Progenitor cell of endocrine pancreas (in vitro differentiated cells): ENCODE measurements at places on chromosomes 11 and 22.

- no peak for DNase-seq
Observed at GRCh38 chr11:104422324-104422944, 258.5 kb upstream of the PDGFD start.

- DNase-seq: no peak
Observed at GRCh38 chr11:47891886-47892285, 43.7 kb upstream of the NUP160 start.

DNA sequence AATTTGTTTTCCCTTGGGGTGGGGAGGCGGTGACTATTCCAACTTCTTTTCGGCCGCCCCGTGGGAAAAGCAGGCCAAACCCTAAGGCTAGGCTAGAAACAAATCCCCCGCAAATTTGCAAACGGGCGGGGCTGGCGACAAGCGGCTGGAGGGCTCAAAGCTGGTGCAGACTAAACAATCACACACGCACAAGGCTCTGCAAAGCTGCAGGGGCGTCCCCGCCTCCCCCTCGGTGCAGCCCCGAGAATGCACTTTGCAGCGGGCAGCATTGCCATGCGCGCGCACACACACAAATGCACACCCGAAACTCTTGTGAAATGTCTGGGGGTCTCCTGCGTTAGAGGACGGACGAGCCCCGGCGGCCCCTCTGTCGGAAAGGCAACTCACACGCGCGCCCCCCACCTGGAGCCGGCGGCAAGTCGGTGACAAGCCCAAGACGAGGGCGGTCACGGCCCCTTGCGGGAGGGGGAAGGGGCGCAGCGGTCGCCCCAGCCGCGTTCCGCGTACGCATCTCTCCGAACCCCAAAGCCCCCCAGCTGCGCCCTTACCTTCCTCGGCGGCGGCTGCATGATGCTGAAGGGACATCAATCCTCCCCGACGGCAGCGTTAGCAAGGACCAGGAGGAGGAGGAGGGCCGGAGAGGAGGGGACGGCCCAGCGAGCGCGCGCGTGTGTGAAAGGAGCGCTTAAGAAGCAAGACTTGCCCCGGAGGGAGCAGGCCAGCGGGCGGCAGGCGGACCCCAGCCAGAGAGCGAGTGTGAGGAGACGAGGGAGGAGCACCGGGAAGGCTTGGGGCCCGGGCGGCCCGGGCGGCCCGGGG lies 600 bp downstream of the FCHSD2 start:
- peak; percentile 61 for DNase-seq

GRCh38 chr11:128235958-128236357 lies 351.4 kb downstream of the ETS1 start:
- DNase-seq: no peak

- no peak for DNase-seq
Observed at GRCh38 chr11:8477680-8478079, 116.3 kb downstream of the STK33 start.

DNA sequence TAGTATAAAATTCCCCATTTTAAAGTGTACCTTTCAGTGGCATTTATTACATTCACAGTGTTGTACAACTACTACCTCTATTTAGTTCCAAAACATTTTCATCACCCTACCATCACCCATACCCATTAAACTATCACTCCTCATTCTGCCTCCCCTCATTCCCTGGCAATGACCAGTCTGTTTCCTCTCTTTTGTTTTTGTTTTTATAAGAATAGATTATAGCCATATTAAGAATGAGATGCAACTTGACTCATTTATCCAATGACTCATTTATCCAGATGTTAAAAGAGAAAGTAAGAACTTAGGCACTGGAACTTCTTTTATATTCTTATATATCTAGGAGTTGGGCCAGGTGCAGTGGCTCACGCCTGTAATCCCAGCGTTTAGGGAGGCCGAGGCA lies 156.3 kb downstream of the FAT3 start:
- no peak for DNase-seq

- peak; percentile 9 for DNase-seq
Observed at GRCh38 chr11:1121813-1122663, 35.7 kb upstream of the MUC5AC start.

GRCh38 chr22:23696326-23696851 lies 5.6 kb downstream of the RGL4 start:
- DNase-seq: no peak

DNA sequence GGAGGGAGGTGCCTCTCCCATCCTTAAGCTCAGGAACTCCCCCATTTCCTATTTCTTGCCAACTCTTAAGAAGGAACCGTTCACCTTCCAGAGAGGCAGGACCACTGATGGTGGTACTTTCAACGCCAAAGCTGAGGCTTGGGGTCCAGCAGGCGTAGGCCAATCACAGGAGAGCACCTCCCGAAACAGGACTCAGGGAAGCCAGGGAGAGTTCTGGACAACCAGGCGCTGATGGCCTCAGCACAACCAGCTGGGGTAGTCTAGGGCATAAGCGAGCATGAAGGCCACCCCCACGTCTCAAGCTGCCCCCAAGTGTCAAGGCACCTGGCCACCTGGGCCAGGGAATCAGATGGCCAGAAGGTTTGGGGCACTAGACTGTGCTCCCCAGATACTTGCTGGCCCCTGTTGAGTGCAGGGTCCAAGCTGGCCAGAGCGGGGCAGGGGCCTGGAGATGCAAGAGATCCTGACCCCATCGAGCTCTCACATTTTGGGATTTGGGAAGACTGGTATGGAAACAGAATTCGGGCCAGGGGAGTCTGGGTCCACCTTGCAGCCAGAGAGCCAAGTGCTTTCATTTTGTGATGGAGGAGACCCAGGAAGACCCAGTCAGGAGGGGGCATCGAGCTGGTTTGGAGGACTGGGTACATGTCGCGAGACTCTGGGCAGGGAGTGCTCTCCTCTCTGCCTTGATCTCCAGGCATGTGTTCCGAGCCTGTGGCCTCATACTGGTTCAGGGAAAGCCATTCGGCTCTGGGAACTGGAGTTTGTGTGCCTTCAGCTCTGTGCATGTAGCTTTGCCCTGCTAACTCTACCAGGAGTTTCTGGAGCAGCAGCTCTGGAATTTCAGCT lies 926 bp downstream of the CD6 start:
- DNase-seq: no peak

GRCh38 chr11:134453441-134453840 lies 41.4 kb upstream of the B3GAT1 start:
- no peak for DNase-seq

- DNase-seq: no peak
Observed at GRCh38 chr11:10379426-10379825, 74.6 kb downstream of the ADM start.

DNA sequence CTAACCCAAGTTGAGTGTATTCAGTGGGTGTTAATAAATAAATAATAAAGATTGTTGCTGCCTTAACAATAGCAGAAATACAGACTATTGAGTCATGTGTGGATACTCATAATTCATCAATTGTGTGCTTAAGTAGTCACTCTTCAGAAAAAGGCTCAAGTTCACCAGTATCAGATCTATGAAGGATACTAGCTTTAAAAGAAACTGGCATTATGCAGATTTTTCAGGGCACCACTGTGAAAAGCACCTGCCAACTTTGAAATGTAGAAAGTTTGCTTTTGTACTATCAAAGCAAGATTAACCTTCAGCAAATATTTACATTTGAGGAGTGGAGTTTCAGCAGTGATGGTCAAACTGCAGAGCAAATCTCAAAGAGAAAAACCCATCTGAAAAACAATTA lies 20.1 kb upstream of the SYTL2 start:
- DNase-seq: no peak

GRCh38 chr11:129090056-129090455 lies 102.1 kb downstream of the ARHGAP32 start:
- DNase-seq: no peak

DNA sequence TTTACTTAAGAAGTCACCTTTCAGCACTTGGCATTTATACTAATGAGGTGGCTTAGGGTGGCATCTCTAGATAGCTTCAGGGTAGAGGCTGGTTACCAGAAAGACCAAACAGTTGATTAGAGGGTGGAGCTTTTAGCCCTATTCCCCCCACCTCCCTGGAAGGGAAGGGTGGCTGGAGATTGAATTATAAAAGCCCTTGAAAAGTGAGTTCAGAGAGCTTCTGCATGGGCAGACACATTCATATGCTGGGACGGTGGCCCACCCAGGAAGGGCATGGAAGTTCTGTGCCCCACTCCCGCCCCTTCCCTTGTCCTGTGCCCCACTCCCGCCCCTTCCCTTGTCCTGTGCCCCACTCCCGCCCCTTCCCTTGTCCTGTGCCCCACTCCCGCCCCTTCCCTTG lies 244.2 kb downstream of the DDX10 start:
- no peak for DNase-seq

- DNase-seq: no peak
Observed at GRCh38 chr11:11789735-11790369, 51.9 kb upstream of the USP47 start.

- DNase-seq: no peak
Observed at GRCh38 chr11:57812634-57813033, 51.0 kb downstream of the CTNND1 start.

GRCh38 chr11:80970037-80970436 lies 1529.2 kb upstream of the TENM4 start:
- DNase-seq: no peak

GRCh38 chr22:46367707-46368191 lies 32.2 kb downstream of the TRMU start:
- peak; percentile 53 for DNase-seq

GRCh38 chr11:119637481-119637880 lies 91.5 kb downstream of the NECTIN1 start:
- DNase-seq: no peak

- no peak for DNase-seq
Observed at GRCh38 chr11:131327421-131327820, 43.0 kb upstream of the NTM start.

DNA sequence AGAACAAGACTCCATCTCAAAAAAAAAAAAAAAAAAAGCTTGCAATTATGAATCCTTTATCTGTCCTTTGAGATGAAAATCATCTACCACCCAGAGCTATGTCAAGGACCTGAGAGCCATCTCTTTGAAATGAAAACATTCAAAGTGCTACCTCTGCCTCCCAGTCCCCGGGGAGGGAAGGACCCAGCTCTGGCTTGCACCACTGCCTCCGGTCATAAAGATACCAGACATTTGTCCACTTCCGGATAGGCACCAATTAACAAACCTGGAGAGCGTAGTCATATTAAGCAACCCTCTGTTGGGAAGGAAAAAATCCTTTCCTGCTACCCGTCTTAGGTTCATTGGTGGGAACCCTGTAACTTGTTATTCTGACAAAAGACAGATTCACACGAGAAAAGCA lies 98.6 kb downstream of the ARHGAP8 start:
- no peak for DNase-seq

DNA sequence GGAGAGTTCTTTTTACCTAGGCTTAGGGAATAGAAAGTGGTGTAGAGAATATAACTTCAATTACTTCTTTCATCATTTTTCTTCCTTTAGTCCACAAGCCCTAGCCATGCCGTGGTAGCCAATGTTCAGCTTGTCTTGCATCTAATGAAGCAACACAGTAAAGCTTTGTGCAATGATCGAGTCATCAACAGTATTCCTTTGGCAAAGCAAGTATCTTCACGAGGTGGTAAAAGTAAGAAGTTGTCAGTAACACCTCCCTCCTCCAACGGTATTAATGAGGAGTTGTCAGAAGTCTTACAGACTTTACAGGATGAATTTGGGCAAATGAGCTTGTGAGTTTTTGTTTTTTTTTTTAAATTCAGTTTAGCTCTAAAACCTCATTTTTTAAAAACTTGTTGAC lies 37.4 kb downstream of the CEP57 start:
- DNase-seq: no peak

DNA sequence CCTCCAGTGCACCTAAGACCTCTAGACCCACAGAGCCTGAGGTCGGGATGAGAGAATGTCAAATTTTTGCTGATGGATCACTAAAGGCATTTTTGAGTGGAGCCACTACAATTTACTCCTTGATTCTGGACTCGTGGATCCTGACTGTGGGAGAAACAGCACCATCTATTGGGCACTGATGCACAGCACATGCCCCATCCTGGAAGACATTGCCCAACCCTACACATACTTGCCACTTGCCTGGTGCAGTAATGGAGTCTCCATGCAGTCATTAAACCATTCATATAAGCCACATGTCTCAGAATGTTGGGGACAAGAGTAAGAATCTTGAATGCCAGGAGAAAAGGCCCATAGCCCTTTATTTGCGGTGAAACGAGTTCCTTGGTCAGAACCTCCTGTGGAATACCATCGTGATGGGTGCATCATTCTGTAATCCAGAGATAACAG lies 103.9 kb downstream of the GGTLC2 start:
- no peak for DNase-seq

- DNase-seq: no peak
Observed at GRCh38 chr11:42239188-42239587, 779.7 kb upstream of the LRRC4C start.

- DNase-seq: no peak
Observed at GRCh38 chr11:76668362-76669155, 2.0 kb downstream of the LRRC32 start.

DNA sequence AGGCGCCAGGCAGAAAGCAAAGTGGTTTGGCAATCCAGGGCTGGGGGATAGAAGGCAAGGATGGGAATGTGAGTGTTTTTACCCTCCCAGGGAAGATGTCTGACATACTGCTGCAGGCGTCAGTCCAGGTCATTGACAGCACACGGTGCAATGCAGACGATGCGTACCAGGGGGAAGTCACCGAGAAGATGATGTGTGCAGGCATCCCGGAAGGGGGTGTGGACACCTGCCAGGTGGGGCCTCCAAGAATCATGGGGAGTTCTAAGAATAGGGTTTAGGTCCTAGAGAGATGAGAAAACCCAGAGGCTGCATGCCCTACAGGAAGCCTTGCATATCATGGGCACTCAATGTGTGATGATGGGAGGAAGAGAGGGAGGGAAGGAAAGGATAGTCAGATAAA lies 28.3 kb upstream of the SMIM35 start:
- no peak for DNase-seq

DNA sequence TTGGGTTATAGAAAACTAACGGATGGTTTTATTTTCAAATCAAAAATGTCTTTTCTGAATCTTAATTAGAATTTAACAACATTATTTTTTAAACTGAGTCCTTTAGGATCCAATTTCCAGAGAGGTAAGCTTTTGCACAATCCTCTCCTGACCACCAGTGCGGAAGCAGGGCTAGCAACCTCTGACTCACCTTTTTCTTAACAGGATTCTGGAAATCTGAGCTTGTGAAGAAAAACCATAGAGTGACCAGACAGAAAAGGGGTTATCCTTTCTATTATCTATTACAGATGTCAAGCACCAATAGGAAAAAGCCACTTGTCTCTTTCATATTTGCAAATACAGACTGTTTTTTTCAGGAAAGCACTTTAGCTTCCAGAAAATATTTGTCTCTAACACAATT lies 25.3 kb downstream of the ALG9 start:
- DNase-seq: no peak

GRCh38 chr11:48058064-48058463 lies 77.7 kb downstream of the PTPRJ start:
- DNase-seq: no peak
